ENCODE measurements at places on chromosomes 1 and 21.
A peak's percentile ranks its signal among the peaks of the same experiment; 100 is the strongest.

GRCh38 chr1:176141449-176141848 lies 65.6 kb downstream of the COP1 start:
- no peak for DNase-seq

- DNase-seq, result no peak
Measured at GRCh38 chr1:85692730-85693314, 15.4 kb downstream of the ZNHIT6 start.

DNA sequence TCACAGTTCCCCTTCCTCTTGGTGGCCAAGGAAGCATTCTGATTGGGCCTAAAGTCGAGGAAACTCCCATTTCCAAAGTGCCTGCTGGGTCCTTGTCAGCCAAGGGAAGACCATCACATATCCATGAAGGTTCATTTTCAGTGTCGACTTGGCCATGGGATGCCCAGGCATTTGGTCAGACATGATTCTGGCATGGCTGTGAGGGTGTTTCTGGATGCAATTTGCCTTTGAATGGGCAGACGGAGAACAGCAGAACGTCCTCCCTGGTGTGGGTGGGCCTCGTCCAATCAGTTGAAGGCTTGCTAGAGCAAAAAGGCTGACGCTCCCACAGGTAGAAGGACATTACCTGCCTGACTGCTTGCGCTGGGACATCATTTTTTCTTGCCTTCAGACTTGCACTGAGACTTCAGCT lies 48.3 kb upstream of the LBR start:
- DNase-seq, result no peak

GRCh38 chr21:28833182-28833581 lies 159.5 kb downstream of the LTN1 start:
- DNase-seq, result no peak

DNA sequence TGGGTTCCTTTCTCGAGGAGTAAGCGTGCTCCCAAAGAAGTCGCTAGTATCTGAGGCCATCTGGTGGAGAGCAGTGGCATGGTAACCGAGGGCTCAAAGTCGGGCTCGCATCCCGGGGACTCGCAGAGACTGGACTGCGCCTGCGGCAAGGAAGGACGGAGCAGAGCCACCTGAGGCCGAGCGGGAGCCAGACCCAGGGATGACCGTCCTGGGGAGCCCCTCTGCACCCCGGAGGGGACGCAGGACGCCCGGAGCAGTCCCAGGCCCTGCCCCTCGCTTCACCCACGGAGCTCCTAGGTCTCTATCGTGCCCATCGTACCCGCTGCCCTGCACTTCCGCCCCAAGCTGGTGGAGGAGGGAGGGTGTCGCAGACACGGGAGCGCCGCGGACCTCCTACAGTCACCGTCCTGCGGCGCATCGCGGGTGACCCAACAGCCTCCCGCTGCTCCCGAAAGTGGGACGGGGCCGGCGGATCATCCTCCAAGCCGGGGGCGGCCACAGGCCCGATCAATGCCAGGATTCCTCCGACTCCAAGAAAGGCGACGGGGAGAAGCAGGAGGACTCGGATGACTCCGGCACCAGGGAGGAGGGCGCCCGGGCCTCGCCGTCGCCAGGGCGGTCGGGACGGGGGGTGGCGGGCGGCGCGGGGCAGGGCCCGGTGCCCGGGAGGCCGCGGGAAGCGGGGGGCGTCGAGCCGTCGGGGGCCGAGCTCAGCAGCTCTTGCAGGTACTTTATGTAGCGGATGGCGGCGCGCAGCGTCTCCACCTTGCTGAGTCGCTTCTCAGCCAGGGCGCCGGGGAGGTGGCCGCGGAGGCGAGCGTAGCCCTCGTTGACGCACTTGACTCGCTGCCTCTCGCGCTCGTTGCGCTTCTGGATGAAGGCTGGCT lies 2.3 kb upstream of the CACNA1S start:
- DNase-seq, result peak; percentile 41

DNA sequence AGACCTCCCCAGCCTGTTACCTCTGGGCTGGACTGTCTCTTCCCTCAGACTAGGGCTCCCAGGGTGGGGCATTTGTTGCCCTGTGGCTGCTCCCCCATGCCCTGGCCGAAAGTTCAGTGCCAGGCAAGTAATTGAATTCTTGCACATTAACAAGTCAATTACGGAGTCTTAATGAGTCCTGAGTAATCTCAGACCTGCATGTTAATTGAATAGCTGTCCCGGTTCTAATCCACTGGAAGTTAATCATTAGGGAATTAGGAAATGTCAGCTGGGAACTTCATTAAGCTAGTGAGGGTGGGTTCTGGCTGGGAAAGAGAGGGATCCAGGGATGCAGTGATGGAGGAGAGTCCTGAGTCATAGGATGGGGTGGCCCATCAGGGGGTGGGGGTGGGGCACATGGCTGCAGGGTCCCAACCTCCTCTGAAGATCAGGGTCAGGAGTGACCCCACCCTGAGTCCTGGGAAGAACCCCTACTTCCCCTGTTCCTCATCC lies 47.1 kb upstream of the CSF3R start:
- DNase-seq, result no peak

DNA sequence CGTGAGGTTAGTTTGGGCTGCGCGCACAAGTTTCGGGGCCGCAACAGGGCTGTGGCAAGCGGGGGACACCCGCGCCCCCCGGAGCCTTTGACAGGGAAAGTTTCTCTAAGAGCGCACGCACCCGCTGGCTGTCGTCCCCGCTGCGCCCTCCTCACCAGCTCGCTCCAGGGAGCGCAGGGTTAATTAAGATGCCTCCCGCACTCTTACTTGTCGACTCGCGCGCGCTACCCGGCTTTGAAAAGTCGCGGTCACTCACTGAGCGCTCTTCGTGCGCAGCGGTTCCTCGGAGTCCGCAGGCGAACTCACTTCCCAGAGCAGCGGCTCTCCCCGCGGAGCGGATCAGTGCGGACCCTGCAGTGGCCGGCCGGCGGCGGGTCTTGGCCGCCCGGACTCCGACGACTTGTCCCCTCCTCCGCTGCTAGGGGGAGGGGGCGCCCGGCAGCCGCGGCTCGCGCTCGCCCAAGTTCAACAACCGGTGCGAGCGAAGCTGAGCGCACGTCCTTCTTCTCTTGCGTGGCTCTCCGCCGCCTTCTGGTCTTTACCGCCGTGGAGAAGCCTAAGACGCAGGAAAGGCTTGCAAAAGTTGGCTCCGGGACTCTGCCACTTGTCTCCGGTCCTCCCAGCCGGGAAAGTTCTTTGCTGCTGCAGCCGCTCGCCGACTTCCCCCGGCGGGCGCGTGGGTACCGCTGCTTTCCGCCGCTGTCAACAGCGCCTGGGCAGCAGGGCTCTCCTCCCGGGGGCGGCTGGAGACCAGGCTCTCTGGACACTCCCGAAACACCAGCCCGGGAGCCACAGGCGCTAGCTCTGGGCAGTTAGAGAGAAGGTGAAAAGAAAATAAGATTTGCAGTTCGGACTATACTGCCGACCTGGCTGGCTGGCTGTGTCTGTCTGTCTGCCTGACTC lies 506 bp downstream of the JUN start:
- no peak for DNase-seq

GRCh38 chr1:246907472-246907871 lies 24.3 kb downstream of the AHCTF1 start:
- DNase-seq, result no peak

DNA sequence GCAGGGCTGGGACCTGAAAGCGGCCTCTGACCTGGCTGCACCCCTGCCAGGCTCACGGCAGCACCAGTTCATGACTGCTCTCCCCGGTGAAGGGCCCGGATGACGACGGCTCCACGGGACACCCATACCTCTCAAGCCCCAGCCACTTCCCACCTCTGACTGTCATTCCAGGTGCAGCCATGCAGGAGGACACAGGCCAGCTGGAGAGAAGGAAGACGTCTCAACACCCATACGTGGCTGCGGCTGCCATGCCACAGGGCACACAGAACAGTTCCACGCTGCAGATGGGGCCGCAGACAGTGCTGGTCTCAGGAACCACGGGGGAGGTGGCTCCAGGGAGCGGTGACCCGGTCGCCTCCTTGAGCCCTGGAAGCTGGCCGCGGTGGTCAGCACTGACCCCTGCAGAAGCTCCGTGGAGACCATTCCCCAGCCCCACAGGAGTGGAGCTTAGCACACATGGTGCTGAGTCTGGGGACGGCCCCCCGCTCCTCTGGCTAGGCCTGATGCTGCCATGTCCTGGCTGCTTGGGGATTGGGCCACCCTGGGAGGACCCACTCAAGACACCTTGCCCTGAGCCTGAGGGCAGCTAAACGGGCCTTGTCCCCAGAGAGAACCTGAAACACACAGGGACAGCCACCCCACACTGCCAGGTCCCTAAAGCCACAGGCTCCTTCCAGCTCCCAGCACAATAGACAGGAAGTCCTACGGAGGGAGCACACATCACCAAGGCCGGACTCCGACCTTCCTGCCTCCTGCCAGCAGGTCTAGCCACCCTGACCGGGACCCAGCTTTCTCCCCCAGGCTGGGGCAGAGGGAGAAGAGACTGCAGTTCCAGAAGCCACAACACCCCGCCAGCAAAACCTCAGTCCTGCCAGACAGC lies 8.6 kb downstream of the WNT9A start:
- DNase-seq, result no peak

GRCh38 chr1:212072047-212072446 lies 36.5 kb downstream of the DTL start:
- no peak for DNase-seq

DNA sequence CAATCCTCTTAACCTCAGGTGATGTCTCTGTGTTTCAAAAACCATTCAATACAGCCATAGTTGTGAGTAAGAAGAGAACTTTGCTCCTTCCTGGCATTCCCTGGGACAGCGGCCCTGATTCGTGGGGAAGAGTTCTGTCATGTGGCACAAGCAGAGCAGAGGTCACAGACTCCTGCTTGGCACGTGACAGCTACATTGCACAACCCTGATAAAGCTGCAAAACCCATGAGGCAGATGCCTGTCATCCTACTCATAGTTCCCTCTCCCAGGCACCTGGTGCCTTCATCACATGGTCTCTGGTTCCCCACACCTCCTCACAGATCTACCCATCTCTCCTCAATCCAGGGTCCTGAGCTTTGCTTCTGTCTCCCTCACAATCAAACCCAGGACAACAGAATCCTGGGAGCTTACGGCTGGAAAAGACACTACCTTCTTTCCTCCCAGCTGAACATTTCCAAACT lies 70.8 kb downstream of the PLPP3 start:
- no peak for DNase-seq

DNA sequence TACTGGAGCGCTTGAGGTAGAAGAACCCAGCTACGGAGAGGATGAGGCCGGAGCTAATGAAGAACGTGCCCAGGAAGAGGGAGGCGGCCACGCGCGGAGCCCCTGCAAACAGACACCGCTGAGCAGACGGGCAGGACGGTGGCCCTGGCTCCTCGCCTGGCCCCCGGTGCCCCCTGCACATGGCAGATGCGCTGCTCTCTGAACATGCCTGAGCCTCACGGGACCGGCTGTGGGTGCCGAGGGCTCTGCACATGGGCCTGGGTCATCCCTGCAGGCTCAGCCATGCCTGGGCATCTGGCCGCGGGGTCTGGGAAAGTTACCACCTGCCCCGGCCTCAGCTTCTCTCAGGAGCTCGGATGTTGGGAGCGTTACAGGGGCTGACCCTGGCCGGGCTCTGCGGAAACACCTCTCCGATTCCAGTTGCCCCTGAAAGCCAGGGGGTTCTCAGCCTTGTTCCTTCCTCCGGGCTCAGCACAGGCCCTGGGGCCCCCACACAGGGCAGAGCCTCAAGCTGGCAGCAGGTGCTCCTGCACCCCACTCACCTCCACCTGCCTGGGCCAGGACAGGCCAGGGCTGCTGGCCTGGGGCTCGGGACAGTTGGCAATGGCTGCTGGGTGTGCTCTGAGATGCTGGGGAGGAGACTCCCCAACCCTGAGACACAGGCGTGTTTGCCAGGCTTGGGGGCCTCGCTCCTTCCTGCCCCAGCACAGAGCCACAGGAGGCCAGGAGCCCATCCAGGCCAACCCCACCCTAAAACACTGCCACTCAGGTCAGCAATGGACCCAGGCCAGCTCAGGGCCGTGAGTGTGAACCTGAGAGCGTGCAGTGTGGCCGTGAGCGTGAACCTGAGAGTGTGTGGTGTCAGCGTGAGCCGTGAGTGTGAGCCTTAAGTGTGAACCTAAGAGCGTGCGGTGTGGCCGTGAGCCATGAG lies 12.1 kb upstream of the RNF223 start:
- DNase-seq, result no peak

DNA sequence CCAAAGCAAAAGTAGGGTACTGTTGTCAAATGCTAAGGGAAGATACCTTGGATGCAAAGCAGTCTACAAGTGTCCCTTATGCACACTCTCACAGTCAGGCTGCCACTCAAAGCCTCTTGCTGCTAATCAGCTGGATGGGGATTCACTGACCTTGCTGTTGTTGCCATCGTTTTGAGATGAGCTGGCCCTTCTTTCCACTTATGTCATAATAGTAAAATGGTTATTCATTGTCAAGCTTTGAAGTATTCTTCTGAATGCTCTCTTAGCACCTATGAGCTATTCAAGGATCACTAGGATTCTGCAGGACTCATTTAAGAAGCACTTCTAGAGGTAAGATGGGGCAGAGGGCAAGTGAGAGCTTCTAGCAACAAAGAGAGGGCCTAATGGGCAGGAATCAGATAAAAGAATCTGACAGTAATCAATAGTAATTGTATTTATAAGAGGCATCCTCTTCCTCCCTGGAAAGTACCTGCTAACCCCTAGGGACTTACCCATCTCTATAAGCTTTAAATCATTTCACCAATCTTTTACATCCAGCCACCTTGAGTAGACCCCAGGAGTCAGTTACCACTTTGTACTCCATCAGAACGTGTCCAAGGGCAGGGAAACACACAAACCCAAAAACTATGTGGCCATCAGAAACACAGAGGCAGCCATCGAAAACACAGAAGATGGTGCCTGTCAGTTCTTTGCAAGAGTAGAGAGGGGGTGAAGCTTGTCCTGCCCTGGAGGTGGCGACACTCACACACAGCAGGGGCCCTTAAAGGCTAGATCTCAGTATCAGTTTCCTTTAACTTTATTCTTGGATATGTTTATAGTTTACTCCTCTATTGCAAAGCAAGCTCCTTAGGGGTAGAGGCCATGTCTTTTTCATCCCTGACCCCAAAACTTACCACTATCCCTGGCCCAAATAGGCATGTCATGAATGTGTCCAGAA lies 103.7 kb upstream of the NFIA start:
- peak; percentile 7 for DNase-seq

- no peak for DNase-seq
Measured at GRCh38 chr1:51316113-51316845, 14.1 kb downstream of the TTC39A start.

- no peak for DNase-seq
Measured at GRCh38 chr1:238252033-238252802, 361.5 kb upstream of the ZP4 start.

DNA sequence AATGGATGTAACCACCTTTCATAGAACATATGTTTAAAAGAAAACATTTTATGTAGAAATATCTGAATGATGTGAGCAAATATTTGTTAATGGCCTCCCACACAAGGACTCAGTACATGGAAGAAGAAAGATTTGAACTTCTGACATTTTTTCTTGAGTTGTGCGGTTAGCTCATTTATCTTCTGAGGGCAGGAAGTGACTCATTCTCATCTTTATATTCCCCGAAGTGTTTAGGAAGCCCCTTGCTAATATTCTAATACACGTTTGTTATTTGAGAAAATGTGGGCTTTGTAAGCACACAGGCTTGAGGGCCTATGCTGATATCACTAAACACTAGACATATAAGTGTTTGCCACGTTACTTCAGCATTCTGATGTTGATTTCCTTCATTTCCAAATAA lies 392.5 kb upstream of the PTBP2 start:
- DNase-seq, result no peak

- no peak for DNase-seq
Measured at GRCh38 chr1:74145086-74145485, 52.9 kb downstream of the LRRIQ3 start.
